ENCODE measurements at places on chromosomes 2 and 18. TPM values are rescaled to one million over a fixed set of nuclear protein-coding genes. Genes with fewer than 3 reads are reported as not detected.

ASTL gene
- total RNA-seq = not detected

CD226 gene
- 2.7 TPM for total RNA-seq

PSD4 gene
- 4.6 TPM for total RNA-seq

ALPI gene
- total RNA-seq = not detected

LYPD6 gene
- 0.83 TPM for total RNA-seq

RPRM gene
- total RNA-seq = 5.9 TPM

PAX8 gene
- total RNA-seq = 0.99 TPM

ASB18 gene
- total RNA-seq = not detected

DNA sequence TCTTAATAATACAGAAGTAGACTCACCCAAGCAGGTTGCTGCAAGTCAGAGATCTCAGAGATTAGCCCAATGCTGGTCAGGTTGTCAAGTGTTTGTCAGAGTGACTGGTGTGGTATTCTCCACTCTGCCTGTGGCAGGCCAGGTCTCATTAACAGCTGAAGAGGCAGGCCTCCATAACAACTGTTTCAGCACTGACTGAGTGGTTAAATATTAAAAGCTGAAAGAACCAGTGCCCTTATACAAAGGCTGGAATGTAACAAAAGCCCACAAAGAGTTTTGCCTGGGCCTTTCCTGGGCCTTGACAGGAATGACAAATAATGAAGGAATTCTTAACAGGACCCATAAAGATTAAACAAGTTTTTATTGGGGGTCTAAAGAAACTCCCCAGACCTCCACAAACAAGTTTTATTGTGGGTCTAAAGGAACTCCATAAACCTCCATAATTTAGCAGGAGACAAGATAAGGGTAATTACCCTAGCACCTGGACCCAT lies 26.8 kb downstream of the SULT1C2 start:
- no peak overlapping the region for H3K4me3 ChIP-seq
- H3K27ac ChIP-seq = no peak overlapping the region
- no peak for DNase-seq
- H3K4me1 ChIP-seq = no peaks in the 10 kb centered on the region
- H3K36me3 ChIP-seq = no peaks in the 10 kb centered on the region
- H3K27me3 ChIP-seq = no peaks in the 10 kb centered on the region

- no peaks in the 10 kb centered on the region for H3K27me3 ChIP-seq
- DNase-seq = no peak
- no peaks in the 10 kb centered on the region for H3K36me3 ChIP-seq
- H3K4me3 ChIP-seq = no peak overlapping the region
These were observed 72.9 kb downstream of the PTRHD1 start for GRCh38 chr2:24720310-24720709.

- no peaks in the 10 kb centered on the region for H3K27me3 ChIP-seq
These were observed 97.7 kb upstream of the ACAA2 start for GRCh38 chr18:49910986-49911385.

DNA sequence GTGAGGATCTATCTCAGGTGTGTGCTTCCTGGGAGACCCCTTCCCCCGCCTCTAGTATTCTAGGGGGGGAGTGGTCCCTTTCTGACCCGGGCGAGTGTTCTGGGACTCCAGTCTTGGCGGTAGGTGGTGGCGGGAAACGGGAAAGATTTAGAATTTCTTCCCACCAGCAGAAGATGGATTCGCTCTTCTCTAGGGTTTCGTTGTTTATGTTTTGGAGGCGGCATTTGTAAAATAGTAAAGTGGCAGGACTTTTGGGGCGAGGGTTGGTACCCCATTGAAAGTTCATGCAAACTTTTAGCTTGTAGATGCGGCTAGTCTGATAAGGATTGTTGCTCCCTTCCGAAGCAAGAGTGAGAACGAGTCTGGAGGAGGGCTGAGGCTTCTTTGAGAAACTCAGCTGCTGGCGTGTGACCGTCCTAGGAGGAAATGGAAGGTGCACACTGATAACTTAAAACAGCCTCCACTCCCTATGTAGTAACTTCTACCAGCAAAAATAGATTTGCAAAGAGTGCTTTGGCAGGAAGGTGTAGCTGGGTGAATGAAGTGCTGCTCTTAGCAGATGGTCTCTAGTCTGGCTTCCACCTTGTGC lies 412 bp downstream of the GPD2 start:
- no peaks in the 10 kb centered on the region for H3K36me3 ChIP-seq
- H3K4me3 ChIP-seq = peak overlapping the region; percentile 78
- H3K27ac ChIP-seq = peak overlapping the region; percentile 97
- no peaks in the 10 kb centered on the region for H3K27me3 ChIP-seq
- DNase-seq = no peak

- no peak overlapping the region for H3K4me3 ChIP-seq
- DNase-seq = no peak
These were observed 34.9 kb upstream of the DYNC1I2 start for GRCh38 chr2:171652416-171652785.

GRCh38 chr18:24319757-24320156 lies 77.9 kb downstream of the OSBPL1A start:
- peaks cover 5% of the 10 kb centered on the region for H3K4me1 ChIP-seq
- H3K4me3 ChIP-seq = no peak overlapping the region
- H3K27me3 ChIP-seq = no peaks in the 10 kb centered on the region
- H3K27ac ChIP-seq = no peak overlapping the region
- DNase-seq = no peak

DNA sequence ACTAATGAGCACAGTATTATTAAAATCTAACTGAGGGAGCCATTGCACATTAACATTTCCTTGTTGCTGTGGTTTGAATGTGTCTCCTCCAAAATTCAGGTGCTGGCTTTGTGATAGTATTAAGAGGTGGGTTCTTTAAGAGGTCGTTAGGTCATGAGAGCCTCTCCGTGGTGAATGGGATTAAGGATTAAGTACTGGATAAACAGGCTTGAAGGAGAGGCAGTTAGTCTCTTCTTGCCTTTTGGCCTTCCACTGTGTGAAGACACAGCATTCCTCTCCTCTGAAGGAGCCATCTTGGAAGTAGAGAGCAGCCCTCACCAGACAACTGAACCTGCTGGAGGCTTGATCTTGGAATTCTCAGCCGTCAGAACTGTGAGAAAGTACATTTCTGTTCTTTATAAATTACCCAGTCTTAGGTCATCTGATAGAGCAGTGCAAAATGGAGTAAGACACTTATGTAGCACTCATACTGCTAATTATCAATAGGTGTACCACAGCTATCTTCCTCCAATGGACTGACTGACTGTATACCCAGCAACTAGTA lies 182.7 kb downstream of the MYO3B start:
- no peak overlapping the region for H3K27ac ChIP-seq
- H3K36me3 ChIP-seq = no peaks in the 10 kb centered on the region
- H3K27me3 ChIP-seq = peaks cover 17% of the 10 kb centered on the region
- no peak for DNase-seq
- H3K4me3 ChIP-seq = no peak overlapping the region

DNA sequence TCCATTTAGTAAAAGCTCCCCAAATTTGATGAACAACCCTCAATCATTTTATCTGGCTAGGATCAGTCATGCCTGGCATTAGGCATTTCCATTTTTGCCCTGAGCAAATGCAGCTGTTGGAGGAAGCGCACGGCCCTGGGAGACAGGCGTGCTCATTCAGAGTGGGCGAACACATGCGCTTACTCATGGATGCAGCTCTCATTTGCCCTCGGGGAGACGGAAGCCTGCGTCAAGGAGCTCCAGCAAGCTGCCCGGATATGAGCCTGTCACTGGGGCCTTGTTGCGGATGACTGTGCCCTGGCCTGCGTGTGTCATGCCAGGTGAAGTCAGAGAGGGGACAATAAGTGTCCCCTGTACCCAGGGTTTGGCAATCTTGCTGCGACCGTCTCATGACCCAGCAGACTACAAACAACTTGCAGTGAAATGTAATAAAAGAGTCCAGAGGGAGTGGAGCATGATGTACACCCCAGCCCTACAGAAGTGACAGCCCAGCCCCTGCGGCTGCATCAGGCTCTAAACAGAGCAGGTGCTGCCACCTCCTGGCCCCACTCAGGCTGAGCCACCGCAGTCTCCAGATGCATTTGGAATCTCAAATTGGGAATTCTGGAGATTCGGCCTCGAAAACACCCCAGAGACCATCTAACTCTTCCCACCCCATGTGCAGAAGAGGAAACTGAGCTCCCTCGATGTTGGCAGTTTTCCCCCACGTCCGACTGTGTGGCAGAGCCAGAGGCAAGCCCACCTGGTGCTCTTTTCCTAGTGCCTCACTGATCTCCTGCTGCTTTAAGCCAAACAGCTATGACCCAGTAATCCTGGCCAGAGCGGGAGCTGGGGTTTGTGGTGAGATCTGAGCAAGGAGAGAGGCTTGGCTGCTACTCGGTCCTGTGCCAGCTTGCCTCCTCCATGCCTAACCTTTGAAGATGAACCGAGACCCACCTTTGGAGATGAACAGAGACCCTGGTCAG lies 105.0 kb upstream of the ALK start:
- no peak overlapping the region for H3K27ac ChIP-seq
- no peaks in the 10 kb centered on the region for H3K36me3 ChIP-seq
- no peak overlapping the region for H3K4me3 ChIP-seq
- peak; percentile 87 for DNase-seq
- H3K27me3 ChIP-seq = peaks cover 42% of the 10 kb centered on the region
- H3K4me1 ChIP-seq = no peaks in the 10 kb centered on the region

DNA sequence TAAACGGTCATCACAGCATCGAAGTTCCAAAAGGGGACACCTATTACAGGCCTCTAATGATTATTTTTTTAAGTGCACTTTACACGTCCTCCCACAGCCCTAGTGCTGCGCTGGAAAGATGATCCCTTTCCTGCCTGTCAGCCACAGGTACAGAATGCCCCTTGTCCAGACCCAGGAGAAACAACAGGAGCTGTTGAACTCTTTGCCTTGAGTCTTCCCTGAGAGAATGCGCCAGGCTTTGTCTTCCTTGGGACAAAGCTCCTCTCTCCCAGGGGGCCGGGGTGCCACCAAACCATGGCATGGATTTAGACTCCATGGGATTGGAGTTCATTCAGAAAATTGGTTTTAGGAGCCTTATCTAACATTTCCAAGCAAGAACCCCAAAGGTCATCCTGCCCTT lies 319.0 kb upstream of the SOX11 start:
- no peaks in the 10 kb centered on the region for H3K27me3 ChIP-seq
- H3K4me3 ChIP-seq = no peak overlapping the region
- H3K36me3 ChIP-seq = no peaks in the 10 kb centered on the region
- no peak for DNase-seq

DNA sequence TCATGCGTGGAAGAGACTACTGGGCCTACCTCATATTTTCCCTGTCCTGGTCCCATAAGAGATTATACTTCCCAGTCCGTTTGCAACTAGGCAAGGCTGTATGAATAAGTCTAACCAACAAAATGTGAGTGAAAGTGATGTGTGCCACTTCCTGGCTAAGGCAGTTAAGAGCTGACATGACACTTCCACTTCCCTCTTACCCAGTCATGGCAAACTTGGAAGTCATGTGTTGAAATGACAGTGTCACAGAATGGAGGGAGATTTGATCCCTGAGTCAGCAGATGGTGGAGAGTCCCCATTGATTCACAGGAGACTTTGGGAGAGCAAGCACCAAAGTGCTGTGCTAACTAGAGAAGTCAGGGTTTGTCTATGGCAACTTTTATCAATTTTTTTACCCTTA lies 36.4 kb downstream of the TACR1 start:
- peak; percentile 53 for DNase-seq
- peaks cover 16% of the 10 kb centered on the region for H3K4me1 ChIP-seq
- no peaks in the 10 kb centered on the region for H3K27me3 ChIP-seq
- H3K4me3 ChIP-seq = no peak overlapping the region

- no peak overlapping the region for H3K27ac ChIP-seq
- no peak overlapping the region for H3K4me3 ChIP-seq
- H3K27me3 ChIP-seq = no peaks in the 10 kb centered on the region
- DNase-seq = no peak
- no peaks in the 10 kb centered on the region for H3K4me1 ChIP-seq
These were observed 370.7 kb downstream of the SLC4A3 start for GRCh38 chr2:219998107-219998506.

DNA sequence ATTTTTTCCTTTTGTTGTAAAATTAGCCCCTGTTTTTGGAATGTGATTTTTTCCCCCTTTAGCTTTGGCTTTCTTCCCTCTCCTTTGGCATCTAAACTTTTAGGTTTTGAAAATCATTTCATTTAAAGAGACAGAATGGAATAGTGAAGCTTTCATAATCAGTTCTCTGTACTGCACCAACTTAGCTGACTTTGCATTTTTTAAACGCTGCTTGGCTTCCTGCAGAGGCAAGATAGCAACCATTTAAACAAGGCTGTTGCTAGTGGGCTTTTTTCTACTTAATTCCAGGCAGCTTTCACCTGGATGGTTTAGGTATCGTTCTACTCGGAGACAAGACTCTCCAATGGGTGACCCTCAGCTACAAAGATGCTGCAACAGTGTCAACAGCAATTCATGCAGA lies 267.9 kb upstream of the PKDCC start:
- no peak overlapping the region for H3K27ac ChIP-seq
- peaks cover 5% of the 10 kb centered on the region for H3K4me1 ChIP-seq
- H3K36me3 ChIP-seq = no peaks in the 10 kb centered on the region
- no peak for DNase-seq
- no peaks in the 10 kb centered on the region for H3K27me3 ChIP-seq

- no peaks in the 10 kb centered on the region for H3K36me3 ChIP-seq
- no peak overlapping the region for H3K4me3 ChIP-seq
- no peaks in the 10 kb centered on the region for H3K4me1 ChIP-seq
- H3K27me3 ChIP-seq = no peaks in the 10 kb centered on the region
- DNase-seq = no peak
These were observed 370.8 kb downstream of the TMEM182 start for GRCh38 chr2:103132536-103133217.

GRCh38 chr18:35671966-35672603 lies 90.5 kb downstream of the GALNT1 start:
- DNase-seq = no peak
- no peaks in the 10 kb centered on the region for H3K4me1 ChIP-seq
- H3K27me3 ChIP-seq = no peaks in the 10 kb centered on the region
- H3K27ac ChIP-seq = no peak overlapping the region

- H3K36me3 ChIP-seq = peaks cover 7% of the 10 kb centered on the region
- H3K4me1 ChIP-seq = no peaks in the 10 kb centered on the region
- H3K27ac ChIP-seq = no peak overlapping the region
- DNase-seq = no peak
- H3K27me3 ChIP-seq = no peaks in the 10 kb centered on the region
These were observed 63.8 kb downstream of the GREB1 start for GRCh38 chr2:11597538-11598225.

- H3K4me3 ChIP-seq = no peak overlapping the region
- no peak overlapping the region for H3K27ac ChIP-seq
- no peaks in the 10 kb centered on the region for H3K36me3 ChIP-seq
These were observed 400.9 kb downstream of the TSN start for GRCh38 chr2:122156176-122156890.

- no peak overlapping the region for H3K4me3 ChIP-seq
- no peaks in the 10 kb centered on the region for H3K27me3 ChIP-seq
- no peak overlapping the region for H3K27ac ChIP-seq
- no peak for DNase-seq
- H3K4me1 ChIP-seq = peaks cover 11% of the 10 kb centered on the region
These were observed 46.8 kb downstream of the TMEM131 start for GRCh38 chr2:97948926-97949325.

GRCh38 chr2:11072550-11072949 lies 82.7 kb upstream of the SLC66A3 start:
- H3K27ac ChIP-seq = no peak overlapping the region
- DNase-seq = peak; percentile 29
- no peaks in the 10 kb centered on the region for H3K4me1 ChIP-seq
